MM.1S (cell line): ENCODE measurements at places on chromosomes 3 and 15.

- no peak for DNase-seq
These were observed 1.3 kb downstream of the SLC28A2 start for GRCh38 chr15:45253330-45253729.

DNA sequence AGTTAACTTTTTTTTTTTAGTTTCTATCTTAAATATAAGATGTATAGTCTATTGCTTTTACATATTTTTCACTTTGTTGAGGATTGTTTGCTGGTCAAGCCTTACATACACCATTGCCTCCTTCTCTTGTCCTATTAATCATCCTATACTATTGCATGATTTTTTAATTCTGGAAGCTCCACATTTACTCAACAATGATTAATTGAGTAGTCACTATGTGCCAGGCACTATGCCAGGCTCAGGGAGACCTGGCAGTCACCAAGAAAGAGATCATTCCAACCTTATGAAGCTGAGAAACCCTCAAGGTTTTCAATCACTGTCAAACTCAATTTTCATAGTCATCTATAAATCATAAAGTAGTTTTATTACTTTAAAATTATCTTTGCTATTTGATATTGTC, 626.2 kb downstream of the IGSF11 start:
- no peak for DNase-seq

GRCh38 chr3:48567090-48567489, 3.5 kb upstream of the UCN2 start:
- DNase-seq = no peak

DNA sequence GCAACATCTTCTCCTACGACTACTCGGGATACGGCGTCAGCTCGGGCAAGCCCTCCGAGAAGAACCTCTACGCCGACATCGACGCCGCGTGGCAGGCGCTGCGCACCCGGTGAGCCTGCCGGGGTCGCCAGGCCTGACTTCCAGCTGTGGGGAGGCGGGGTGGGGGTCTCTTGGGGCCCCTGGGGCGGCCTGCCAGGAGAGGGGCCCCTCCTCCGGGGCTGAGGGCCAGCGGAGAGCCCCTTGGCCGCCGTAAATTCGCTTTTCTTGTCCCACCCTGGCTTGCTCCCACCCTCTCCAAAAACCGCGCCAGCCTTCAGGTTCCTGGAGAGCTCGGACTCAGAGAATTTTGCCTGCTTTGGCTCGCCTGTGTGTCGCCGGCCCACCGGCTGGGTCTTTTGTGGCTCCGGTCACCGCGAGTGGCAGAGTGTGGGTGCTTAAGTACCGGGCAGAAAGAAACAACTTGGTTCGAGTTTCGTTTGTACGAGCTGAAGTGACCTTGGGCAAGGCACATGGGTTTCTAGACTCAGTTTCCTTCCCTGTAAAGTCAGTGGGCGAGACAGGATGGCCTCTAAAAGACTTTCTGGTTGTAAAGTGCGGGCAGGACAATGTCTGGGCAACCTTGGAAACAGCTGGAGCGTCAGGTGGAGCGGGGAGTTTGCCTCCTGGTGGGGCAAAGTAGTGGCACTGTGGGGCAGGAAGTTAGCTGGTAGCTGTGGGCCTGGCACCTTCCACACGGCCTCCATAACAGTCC, 976 bp downstream of the ABHD17C start:
- peak; percentile 60 for DNase-seq

DNA sequence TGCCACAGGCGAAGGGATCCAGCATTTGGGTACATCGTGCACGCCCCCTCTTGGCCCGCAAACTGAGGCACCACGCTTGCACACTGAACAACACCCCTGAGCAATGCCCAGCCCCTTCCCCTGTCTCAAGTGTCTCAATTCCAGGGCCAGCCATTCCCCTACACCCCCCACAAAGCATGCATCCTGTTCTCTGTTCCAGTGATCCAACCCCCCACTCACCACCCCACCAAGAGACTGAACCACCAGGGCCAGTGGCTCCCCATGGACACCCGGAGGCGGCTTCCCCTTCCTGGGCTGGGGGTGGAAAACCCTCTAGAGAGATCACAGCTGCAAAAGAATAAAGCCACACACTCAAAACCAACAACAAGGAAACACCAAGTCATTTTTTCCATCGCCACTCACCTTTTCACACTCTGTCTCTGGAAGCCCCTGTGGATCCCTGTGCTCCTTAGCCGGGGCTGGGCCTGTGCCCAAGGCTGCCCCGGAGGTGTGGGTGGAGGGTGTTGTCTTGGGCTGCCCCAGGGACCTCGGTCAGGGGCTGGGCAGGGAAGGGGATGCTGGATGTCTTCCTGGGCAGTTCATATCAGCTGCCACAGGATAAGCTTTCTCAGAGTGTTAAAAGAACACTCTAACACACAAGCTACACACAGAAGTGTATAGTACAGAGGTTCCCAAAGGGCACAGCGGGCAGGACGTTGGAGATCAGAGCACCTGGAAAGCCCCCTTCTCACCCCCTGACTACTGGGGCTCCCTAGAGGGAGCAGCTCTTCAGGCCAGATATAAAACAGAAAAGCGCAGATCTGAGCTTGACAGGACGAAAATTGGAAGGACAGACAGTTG, 92.5 kb downstream of the CHSY1 start:
- DNase-seq = no peak

DNA sequence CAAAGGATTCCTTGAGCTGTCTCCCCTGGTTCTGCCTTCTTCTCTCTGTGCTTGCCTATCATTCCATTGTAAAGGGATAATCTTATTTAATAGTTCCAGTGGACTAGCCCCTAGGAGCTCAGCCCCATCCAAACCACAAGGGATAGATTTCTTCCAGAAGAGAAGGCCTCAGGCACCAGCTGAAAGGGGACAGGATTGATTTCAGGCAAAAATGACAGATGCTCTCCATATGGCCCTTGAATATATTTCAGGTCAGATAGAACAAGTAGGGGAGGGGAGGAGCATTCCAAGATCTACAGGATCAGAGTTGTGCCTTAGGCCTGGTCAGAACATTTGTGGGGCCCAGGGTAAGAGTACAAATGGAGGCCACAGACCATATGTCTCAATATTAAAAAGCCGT, 85.3 kb downstream of the RPLP1 start:
- DNase-seq = no peak

DNA sequence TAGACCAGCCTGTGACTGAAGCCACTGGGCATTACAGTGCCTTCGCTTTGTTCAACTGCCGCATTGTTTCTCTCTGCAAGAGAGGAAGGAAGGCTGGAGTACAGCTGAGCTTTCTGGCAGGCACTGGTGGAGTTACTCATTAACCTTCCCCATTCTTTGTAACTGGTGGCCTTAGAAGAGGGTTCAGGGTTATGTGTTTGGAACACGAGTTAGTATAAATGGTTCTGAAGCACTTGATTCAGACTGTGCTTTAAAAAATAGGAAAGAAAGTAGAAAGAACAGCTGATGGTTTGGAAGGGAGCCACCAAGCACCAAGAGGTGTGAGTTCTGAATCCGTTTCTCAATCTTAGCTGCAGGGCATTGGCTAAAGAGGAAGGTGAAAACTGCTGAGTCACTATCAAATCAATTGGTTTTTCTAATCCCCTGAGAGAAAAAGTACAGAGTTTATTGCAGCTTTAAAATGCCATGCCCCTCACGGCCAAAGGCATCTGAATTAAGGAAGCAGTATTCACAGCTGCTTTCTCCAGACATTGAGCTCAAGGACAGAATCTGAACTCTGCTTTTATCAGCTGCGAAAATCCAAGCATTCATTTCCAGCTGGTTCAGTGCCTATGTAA, 3.6 kb downstream of the HGD start:
- DNase-seq = no peak

DNA sequence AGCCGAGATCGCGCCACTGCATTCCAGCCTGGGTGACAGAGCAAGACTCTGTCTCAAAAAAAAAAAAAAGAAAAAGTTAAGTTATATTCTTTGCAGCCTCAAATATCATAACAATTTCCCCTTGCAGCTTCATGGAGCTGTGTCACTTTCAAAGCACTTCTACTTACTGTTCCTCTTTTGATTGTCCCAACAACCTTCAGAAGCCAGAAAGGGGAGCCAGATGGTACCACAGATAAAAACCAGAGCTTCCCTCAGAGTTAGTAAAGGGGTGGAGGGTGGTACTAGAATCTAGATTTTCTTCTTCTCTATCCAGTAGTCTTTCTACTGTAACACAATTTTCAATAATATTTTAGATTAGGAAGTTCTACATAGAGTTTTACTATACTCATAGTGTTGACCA, 188.8 kb downstream of the TAFA4 start:
- DNase-seq = no peak

DNA sequence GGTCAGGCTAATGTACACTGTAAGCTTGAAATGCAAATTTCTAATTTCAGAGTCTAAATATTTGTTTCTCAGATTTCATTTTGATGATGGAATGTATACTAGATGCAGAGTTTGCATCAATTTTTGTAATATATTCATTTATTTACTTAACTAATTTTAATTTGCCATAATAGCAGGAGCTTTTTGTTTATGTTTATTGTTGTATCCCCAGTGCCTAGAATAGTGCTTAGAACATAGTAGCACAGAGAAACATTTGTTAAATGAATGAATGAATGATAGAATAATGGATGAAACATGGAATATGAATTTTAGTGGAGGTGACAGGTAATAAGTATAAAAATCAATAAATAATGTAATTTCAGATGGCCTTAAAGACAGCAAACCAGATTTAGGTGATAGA, 5.2 kb upstream of the GALK2 start:
- DNase-seq = no peak

GRCh38 chr3:194482196-194482593, 4.6 kb downstream of the ATP13A3 start:
- no peak for DNase-seq

DNA sequence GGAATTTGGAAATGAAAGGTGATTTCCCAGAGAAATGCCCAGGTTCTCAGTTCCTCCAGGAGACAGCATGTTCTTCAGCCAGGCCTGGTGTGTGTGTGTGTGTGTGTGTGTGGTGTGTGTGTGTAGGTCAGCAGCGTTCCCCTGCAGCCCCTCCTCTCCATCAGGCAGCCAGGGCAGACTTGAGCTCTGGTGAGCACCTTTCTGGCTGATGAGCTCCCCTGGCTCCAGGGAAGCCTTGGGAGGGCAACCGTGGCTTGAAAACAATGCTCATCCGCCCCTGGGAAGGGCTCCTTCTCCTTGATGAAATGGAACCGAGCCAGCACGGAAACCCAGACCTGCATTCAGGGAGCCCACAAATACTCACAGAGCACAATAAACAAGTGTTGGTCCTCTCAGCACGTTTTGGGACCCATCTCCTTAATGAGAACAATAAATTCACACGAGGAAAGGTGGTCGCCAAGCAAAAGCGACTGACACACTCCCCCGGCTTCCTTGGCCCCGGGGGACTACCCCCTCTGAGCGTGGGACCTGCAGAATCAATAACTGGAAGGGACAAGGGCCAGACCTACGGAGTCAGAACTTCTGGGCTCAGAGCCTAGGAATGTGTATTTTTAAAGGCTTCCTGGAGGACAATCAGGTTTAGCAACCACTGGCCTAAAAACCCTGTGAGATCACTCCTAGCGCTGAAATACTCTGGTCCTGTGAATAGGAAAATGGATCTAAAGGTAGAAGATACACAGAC, 38.6 kb upstream of the HES1 start:
- DNase-seq = no peak

- no peak for DNase-seq
These were observed 103.8 kb downstream of the RBMS3 start for GRCh38 chr3:29384640-29385039.

DNA sequence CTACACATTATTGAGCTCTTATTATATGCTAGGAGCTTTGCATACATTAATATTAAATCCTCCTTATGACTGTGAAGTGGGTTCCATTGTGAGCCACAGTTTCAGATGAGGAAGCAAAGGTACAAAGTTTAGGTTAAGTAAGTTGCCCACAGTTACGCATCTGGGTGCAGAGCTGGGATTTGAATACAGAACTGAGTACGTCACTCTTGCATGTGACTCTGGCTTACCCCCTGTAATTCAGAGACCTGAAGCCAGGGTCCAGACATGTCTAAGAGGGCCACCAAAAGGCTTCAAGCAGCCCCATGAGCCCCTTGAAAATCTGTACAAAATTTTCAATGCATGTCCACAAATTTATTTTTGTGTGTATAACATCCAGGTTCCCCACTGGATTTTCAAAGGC, 71.8 kb downstream of the KLF15 start:
- no peak for DNase-seq

- no peak for DNase-seq
These were observed 100.9 kb upstream of the CRBN start for GRCh38 chr3:3280396-3280795.

DNA sequence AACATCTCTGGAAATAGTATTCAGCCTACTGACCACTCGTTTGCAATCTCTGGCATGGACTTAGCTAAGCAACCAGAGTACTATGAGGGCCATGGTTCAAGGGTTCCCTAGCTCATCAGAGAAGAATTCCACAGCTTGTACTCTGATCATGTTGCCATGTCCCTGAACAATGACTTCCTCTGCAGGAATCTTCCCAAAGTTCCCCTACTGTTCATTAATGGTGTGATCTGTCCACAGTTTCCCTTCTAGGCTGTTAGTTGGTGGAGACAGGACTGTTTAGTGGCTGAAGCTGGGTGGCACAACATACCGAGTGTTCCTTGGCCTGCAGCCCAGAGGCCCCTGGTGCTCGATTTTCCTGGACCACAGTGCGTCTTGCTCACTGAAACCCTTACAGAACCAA, 44.4 kb upstream of the GALNT15 start:
- no peak for DNase-seq

DNA sequence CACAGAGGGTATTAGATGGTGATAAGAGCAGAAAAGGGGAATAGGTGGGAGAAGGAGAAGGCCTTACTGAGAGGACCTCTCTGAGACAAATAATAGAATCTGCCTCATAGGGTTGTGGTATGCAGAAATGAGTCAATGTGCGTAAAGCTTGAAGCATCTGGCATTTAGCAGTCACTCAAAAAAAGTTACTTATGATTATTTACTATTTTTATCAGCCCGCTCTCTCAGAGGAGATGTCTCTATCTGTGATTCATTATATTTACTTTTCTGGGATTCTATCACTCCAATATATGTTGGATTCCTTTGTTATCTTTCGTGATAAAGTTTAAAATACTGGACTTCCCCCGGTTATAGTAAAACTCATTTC, 4.6 kb upstream of the TM4SF1 start:
- no peak for DNase-seq

DNA sequence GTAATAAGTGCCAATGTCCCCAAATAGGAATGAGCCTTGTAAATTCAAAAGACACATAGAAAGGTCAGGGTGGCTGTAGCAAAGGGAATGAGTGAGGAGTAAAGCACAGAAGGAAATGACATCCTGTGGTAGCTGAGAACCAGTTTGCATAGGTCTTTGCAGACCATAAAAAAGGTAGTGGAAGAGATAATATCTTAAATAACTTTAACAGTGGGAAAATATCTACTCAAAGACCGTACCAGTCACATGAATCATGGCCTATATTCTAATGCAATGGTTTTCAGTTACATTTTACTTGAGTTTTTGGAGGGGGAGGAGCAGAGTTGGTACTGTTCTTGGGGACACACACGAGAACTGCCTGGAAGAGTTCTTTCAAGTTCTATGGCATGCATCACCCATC, 297.3 kb upstream of the ADAMTS9 start:
- DNase-seq = no peak

DNA sequence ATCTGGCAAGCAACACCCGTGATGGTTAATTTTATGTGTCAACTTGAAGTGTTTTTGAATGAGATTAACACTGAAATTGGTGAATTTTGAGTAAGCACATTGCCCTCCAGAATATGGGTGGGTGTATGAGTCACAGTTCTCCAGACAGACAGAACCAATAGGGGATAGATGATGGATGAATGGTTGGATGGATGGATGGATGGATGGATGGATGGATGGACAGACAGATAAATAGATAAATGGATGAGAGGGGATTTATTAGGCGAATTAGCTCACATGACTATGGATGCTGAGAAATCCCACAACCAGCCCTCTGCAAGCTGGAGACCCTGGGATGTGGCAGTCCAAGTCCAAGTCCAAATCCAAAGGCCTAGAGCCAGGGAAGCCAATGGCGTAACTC, 5.4 kb upstream of the VWA5B2 start:
- DNase-seq = no peak
